ENCODE measurements at places on chromosomes 16 and 17. TPM values are rescaled to one million over a fixed set of nuclear protein-coding genes. Genes with fewer than 3 reads are reported as not detected.
A peak's percentile ranks its signal among the peaks of the same experiment; 100 is the strongest.

Gene SNX20
- not detected for total RNA-seq

Gene ERBB2
- total RNA-seq: 123 TPM

Gene MPV17L
- 7.6 TPM for total RNA-seq

Gene SLC38A8
- not detected for total RNA-seq

Gene TP53TG3E
- total RNA-seq: not detected

Gene SEC14L1
- total RNA-seq: 42.3 TPM

Gene TPSD1
- not detected for total RNA-seq

Gene GDPD3
- total RNA-seq: 23.2 TPM

DNA sequence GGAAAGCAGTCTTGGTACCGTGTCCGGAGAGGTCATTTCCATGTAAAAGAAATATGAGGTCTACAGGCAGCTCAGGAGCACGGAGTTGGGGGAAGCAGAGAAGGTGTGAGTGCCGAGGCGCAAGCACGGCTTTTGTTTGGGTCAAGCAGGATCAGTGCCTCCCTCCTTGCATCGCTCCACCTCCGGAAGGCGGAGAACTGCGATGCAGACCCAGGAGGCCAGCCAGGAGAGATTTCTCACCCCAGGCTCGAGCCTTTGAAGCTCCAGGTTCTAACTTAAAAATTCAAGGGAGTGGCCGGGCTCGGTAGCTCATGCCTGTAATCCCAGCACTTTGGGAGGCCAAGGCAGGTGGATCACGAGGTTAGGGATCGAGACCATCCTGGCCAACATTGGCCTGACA, 25.0 kb downstream of the NAA60 start:
- peaks cover 25% of the 10 kb centered on the region for H3K4me1 ChIP-seq
- no peak overlapping the region for H3K27ac ChIP-seq
- H3K27me3 ChIP-seq: no peaks in the 10 kb centered on the region
- no peak overlapping the region for H3K4me3 ChIP-seq
- no peak for DNase-seq
- peaks cover 23% of the 10 kb centered on the region for H3K36me3 ChIP-seq

- H3K36me3 ChIP-seq: no peaks in the 10 kb centered on the region
- no peak for DNase-seq
- no peak overlapping the region for H3K27ac ChIP-seq
- peaks cover 8% of the 10 kb centered on the region for H3K27me3 ChIP-seq
These were observed 70.7 kb downstream of the COG7 start for GRCh38 chr16:23382279-23382678.

DNA sequence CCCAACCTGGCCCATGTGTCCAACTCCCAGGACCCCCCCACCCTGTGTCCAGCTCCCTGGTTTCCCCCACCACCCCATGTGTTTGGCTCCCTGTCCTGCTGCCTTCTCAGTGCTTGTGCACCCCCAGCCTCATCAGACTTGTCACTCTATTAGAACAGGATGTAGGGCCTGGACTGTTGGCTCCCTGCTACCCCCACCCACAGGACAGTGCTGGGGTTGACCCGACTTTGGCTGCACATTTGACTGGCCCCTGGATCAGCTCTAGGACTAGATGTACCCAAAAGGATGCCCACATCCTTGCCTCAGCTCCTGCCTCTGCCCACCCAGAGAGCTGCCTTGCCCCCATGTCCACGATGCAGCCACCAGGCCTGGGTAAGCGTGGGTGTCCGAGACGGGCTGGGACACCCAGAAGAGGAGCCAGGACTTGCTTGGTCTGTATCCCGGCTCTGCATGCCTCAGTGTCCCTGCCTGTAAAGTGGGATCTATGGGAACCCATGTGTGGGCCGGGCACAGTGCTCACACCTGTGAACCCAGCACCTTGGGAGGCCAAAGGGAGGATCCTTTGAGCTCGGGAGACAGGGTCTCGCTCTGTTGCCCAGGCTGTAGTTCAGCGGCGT, 1.5 kb upstream of the CCDC57 start:
- no peaks in the 10 kb centered on the region for H3K27me3 ChIP-seq
- DNase-seq: no peak
- no peaks in the 10 kb centered on the region for H3K36me3 ChIP-seq
- H3K4me3 ChIP-seq: peak overlapping the region; percentile 69

DNA sequence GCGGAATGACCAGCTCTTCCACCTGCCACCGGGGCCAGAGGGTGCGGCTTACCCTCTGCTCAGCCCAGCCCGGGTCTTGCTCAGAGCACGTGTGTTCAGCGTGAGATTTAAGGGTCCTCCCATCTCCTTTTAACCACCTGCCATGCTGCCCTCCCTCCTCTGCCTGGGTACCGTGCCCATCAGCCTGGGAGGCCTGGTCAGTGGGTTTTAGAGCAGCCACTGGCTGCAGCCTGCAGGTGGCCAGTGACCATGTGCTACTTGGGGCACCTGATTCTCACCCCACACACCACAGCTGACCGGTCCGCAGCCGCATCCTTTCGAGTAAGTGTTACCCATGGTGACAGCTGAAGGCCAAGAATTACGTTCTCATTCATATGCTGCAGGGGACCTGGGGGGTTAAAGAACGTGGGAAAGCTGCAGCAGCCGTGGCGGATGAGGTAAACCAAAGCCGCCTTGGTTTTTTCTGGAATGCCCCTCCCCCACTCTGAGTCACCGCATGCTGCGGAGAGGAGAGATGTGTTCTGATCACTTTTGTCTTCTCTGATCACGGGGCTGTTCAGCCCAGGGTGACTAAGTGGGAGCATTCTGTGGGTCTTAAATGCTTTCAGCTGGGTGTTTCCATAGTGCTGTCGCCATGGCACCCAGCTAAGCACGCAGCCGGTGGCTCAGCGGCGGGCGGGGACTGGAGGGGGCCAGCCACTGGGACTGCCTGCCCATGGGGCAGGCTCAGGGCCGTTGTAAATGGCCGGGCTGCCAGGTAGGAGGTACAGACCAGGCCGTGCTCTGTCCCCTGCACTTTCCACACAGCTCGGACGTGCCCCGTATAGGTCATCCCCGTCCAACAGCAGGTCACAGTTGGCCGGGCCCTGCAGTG, 59.8 kb downstream of the BAIAP2 start:
- H3K36me3 ChIP-seq: no peaks in the 10 kb centered on the region
- H3K27ac ChIP-seq: peak overlapping the region; percentile 96
- H3K4me3 ChIP-seq: peak overlapping the region; percentile 70
- no peaks in the 10 kb centered on the region for H3K27me3 ChIP-seq
- peaks cover 30% of the 10 kb centered on the region for H3K4me1 ChIP-seq

DNA sequence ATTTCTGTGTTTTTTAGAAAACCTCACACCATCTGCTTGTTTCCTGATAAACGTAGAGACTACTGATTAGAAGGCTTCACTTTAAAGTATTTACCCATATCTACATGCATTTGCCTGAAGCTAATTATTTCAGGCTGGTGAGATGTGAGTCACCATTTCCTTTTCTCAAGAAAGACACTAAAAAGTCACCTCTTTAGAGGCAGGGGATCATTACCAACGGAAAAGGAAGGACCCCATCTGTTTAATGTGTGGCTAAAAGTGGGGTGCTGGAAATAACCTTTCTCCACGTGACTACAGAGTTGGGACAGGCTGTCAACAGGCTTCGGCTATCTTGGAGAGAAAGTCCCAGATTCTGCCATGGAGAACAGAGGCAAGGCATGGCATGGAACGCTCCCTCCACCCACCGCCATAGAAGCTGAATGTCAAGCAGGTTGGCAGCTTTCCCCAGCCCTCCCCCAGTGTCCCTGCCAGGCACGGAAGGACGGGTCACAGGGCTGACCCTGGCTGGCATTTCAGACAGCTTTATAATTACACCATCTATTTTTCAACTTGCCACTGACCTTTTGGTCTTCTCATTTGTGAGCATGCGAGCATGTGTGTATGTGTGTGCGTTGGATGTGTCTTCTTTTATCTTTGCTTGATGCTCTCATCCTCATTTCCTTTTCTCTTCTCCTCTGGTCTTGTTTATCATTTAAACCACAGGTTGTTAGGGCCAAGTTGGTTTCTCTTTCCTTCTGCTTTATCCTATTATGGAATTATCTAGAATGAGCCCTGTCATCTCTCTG, 157.0 kb downstream of the CPPED1 start:
- no peak overlapping the region for H3K27ac ChIP-seq
- H3K36me3 ChIP-seq: no peaks in the 10 kb centered on the region
- H3K4me1 ChIP-seq: no peaks in the 10 kb centered on the region
- no peak overlapping the region for H3K4me3 ChIP-seq

- no peak overlapping the region for H3K4me3 ChIP-seq
- DNase-seq: no peak
- peaks cover 19% of the 10 kb centered on the region for H3K27me3 ChIP-seq
These were observed 112.4 kb downstream of the SPECC1 start for GRCh38 chr17:20121359-20122253.

- peaks cover 15% of the 10 kb centered on the region for H3K36me3 ChIP-seq
- H3K4me1 ChIP-seq: peaks cover 54% of the 10 kb centered on the region
- H3K4me3 ChIP-seq: peak overlapping the region; percentile 67
- peak; percentile 86 for DNase-seq
- peak overlapping the region; percentile 21 for H3K27ac ChIP-seq
These were observed 5.1 kb upstream of the RASL10B start for GRCh38 chr17:35726127-35726952.

DNA sequence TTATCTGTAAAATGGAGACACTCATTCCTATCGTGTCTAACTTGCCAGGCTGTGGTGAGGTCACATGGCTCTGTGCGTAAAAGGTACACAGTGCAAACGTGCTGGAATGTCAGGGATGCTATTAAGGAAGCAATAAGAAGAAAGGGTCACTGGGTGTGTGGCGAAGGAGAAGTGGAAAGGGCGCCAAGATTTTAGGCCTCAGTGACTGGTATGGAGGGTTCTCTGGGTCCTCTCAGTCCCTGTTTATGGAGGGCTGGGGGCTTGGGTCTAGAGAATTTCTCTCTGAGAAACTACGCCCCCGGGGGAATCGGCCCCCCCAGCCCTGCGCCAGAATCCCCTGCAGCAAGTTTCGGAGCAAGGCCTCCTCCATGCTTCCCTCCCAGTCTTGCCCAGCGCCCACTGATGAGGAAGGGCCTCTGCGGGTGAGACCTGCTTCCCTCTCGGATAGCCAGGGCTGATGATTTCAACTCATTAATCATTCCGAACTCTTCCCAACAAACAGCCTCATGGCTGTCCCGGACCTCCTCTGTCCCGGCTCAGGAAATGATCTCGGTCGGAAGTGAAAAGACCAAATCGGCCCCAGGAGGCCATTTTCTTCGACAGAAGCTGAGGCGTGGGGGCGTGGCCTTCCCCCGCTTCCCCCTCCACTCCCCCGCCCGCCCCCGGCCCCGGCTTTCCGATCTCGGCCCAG, 1.2 kb upstream of the HEXIM1 start:
- DNase-seq: no peak
- peak overlapping the region; percentile 93 for H3K4me3 ChIP-seq
- peak overlapping the region; percentile 100 for H3K27ac ChIP-seq
- H3K36me3 ChIP-seq: peaks cover 4% of the 10 kb centered on the region
- peaks cover 40% of the 10 kb centered on the region for H3K4me1 ChIP-seq

DNA sequence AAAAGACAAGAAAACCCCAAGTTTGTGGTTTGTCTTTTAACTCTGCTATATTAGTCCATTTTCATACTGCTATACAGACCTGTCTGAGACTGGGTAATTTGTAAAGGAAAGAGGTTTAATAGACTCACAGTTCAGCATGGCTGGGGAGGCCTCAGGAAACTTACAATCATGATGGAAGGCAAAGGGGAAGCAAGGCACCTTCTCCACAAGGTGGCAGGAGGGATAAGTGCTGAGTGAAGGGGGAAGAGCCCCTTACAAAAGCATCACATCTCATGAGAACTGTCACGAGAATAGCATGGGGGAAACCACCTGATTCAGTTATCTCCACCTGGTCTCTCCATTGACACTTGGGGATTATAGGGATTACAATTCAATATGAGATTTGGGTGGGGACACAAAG, 13.5 kb upstream of the ADAM11 start:
- no peak overlapping the region for H3K27ac ChIP-seq
- no peak for DNase-seq
- peaks cover 5% of the 10 kb centered on the region for H3K4me1 ChIP-seq
- H3K27me3 ChIP-seq: no peaks in the 10 kb centered on the region
- H3K36me3 ChIP-seq: peaks cover 5% of the 10 kb centered on the region

DNA sequence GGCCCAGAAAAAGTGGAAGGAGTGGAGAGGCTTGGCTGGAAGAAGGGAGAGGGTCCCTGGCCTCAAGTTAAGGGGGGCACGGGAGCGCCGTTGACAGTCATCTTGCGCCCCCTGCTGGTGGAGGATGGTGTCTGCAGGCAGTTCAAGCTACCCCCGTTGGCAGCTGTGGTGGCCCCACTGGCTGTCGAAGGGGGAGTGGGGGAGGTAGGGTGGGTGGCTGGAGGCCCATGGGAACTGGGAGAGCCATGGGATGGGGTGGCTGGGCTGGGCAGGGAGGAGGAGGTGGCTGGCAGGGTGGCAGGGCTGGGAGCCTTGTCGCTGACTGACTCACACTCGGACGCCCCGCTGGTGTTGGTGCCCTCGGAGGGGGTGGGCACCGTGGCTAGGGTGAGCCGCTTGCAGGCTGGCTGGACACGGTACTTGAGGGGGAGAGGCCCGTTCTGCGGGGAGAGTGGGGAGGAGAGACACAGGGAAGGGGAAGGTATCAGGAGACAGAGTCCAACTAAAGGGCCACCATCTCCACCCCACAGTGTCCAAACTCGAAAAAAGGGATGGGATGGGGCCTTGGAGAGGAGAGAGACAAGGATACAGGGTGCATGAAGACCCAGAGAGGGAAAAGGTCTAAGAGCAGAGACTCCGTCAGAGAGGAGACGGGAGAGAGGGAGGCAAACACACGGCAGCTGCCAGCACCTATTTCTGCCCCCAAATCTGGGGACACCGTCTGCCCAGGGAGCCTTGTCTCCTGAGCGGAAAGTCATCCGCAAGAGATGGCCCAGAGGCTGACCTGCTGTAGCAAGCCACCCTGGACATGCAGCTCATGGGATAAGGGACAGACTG, 5.2 kb downstream of the CISD3 start:
- H3K4me3 ChIP-seq: no peak overlapping the region
- H3K27me3 ChIP-seq: peaks cover 3% of the 10 kb centered on the region
- H3K4me1 ChIP-seq: peaks cover 27% of the 10 kb centered on the region
- no peak overlapping the region for H3K27ac ChIP-seq

- H3K36me3 ChIP-seq: no peaks in the 10 kb centered on the region
- H3K4me3 ChIP-seq: no peak overlapping the region
- no peak for DNase-seq
- H3K27ac ChIP-seq: no peak overlapping the region
- no peaks in the 10 kb centered on the region for H3K27me3 ChIP-seq
These were observed 1339.3 kb upstream of the GOT2 start for GRCh38 chr16:60073376-60073775.

DNA sequence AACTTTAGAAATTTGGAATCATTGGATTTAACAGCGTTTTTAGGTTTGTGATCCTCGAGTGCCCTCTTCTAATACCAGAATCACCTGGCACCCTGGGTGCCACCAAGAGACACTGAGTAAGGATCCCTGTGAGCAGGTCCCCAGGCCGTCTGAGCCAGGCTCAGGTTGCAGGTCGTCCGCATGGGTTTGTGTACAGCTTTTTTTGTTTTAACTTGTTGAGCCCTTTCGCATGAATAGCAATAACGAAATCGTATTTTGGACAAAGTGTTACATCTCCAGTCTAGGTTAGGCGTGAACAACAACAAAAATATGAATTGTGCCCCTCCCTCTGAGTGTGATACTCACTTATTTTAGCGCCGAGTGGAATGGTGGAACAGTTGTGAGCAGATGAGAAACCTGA, 10.9 kb downstream of the USP10 start:
- peaks cover 6% of the 10 kb centered on the region for H3K36me3 ChIP-seq
- H3K27ac ChIP-seq: no peak overlapping the region
- H3K27me3 ChIP-seq: no peaks in the 10 kb centered on the region
- H3K4me1 ChIP-seq: peaks cover 60% of the 10 kb centered on the region
- DNase-seq: no peak

GRCh38 chr17:36576793-36577192, 14.9 kb upstream of the DHRS11 start:
- H3K36me3 ChIP-seq: peaks cover 34% of the 10 kb centered on the region
- no peak for DNase-seq
- no peak overlapping the region for H3K4me3 ChIP-seq
